Aortic smooth muscle cell (primary cell): ENCODE measurements at places on chromosomes 12 and 14. TPM values are rescaled to one million over a fixed set of nuclear protein-coding genes. Genes with fewer than 3 reads are reported as not detected.

HOXC5 gene
- total RNA-seq, result not detected in 2 replicates

JDP2 gene
- total RNA-seq, result 18.9 and 24.4 TPM in 2 replicates

PTGDR gene
- 0.79 and 0.87 TPM in 2 replicates for total RNA-seq

SLCO1B1 gene
- not detected in 2 replicates for total RNA-seq

USP44 gene
- 0.19 and 0.79 TPM in 2 replicates for total RNA-seq

RNASE7 gene
- total RNA-seq, result not detected in 2 replicates

PSMB11 gene
- not detected in 2 replicates for total RNA-seq

CRIP2 gene
- total RNA-seq, result 141 and 146 TPM in 2 replicates

TRPV4 gene
- 0.19 and 0.53 TPM in 2 replicates for total RNA-seq

KRT83 gene
- not detected in 2 replicates for total RNA-seq

KDM2B gene
- total RNA-seq, result 20.6 and 27.0 TPM in 2 replicates

LALBA gene
- not detected in 2 replicates for total RNA-seq

GLS2 gene
- total RNA-seq, result 0.13 TPM in 1 of 2 replicates, not detected in the other

SLC41A2 gene
- total RNA-seq, result 9.6 and 15.2 TPM in 2 replicates

RIN3 gene
- total RNA-seq, result 2.1 and 2.7 TPM in 2 replicates

RPL10L gene
- not detected in 2 replicates for total RNA-seq

TC2N gene
- 0.40 and 0.93 TPM in 2 replicates for total RNA-seq

BCDIN3D gene
- 2.0 and 3.3 TPM in 2 replicates for total RNA-seq

TMEM63C gene
- 0.26 TPM in 1 of 2 replicates, not detected in the other for total RNA-seq

GALNT9 gene
- total RNA-seq, result 0.06 and 0.26 TPM in 2 replicates

EPS8 gene
- 204 and 244 TPM in 2 replicates for total RNA-seq

OTOGL gene
- total RNA-seq, result 0.62 and 1.6 TPM in 2 replicates

TSPAN9 gene
- 33.6 and 44.2 TPM in 2 replicates for total RNA-seq

TGFB3 gene
- total RNA-seq, result 12.3 and 12.7 TPM in 2 replicates

MEG3 gene
- 67.2 and 146 TPM in 2 replicates for total RNA-seq

AJUBA gene
- 10.7 and 19.0 TPM in 2 replicates for total RNA-seq

SALL2 gene
- total RNA-seq, result 1.5 and 2.1 TPM in 2 replicates

GLIPR1L1 gene
- not detected in 2 replicates for total RNA-seq

WNT5B gene
- 12.9 and 15.2 TPM in 2 replicates for total RNA-seq

SPIC gene
- total RNA-seq, result not detected in 2 replicates

CLEC2B gene
- total RNA-seq, result 4.2 and 4.4 TPM in 2 replicates

GLRX5 gene
- total RNA-seq, result 42.0 and 45.3 TPM in 2 replicates

HOXC9 gene
- not detected in 2 replicates for total RNA-seq

SYT1 gene
- 1.1 and 1.2 TPM in 2 replicates for total RNA-seq

OVCH1 gene
- total RNA-seq, result 0.12 and 0.26 TPM in 2 replicates

XPOT gene
- 66.6 and 68.0 TPM in 2 replicates for total RNA-seq

LRFN5 gene
- total RNA-seq, result 1.2 and 7.4 TPM in 2 replicates

PSMB5 gene
- 167 and 209 TPM in 2 replicates for total RNA-seq

PRR4 gene
- total RNA-seq, result 0.53 and 2.2 TPM in 2 replicates

RNASE9 gene
- not detected in 2 replicates for total RNA-seq

PMEL gene
- total RNA-seq, result 0.26 and 1.2 TPM in 2 replicates

KRT6A gene
- total RNA-seq, result 0.19 and 0.66 TPM in 2 replicates

TTC6 gene
- not detected in 2 replicates for total RNA-seq

INSM2 gene
- total RNA-seq, result not detected in 2 replicates

FANCM gene
- 4.8 and 7.3 TPM in 2 replicates for total RNA-seq

MYH7 gene
- total RNA-seq, result not detected in 2 replicates
